ENCODE measurements at places on chromosomes 7 and 10.

DNA sequence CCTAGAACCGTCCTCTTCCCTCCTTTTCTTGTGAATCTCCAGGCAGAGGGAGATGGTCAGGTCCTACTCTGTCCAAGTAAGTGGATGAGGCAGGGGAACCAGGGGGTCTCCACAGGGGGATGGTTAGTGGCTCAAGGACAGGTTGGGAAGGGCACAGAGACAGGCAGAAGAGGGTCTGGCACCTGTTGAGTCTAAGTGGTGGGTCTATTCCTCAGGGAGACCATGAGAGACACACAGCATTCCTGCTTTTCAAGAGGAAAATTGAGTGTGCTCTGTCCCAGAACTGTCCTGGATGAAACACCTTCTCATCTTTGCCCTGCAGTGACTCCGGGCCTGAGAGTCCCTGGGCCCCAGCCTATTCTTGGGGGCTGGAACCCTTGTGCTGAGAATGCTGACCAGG lies 184.8 kb upstream of the GALNT17 start:
- DNase-seq: no peak

DNA sequence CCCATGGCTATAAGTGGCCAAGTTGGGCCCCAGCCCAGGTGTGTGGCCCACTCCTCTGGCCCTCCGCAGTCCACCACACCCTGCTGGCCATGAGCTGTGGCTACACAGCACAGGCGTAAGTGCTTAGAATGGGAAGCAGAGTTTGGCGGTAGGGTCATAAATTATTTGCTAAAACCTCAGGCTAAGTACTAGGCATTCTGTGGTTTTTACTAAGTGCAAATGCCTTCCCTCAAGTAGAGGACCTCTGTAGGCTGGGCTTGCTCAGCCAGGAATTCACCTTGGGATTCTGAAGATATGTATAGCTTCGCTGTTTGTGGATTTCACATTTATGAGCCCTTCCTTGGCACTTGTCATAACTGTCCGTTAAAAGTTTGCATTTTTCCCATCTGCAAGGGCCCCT lies 44.8 kb upstream of the LOXL4 start:
- no peak for DNase-seq

DNA sequence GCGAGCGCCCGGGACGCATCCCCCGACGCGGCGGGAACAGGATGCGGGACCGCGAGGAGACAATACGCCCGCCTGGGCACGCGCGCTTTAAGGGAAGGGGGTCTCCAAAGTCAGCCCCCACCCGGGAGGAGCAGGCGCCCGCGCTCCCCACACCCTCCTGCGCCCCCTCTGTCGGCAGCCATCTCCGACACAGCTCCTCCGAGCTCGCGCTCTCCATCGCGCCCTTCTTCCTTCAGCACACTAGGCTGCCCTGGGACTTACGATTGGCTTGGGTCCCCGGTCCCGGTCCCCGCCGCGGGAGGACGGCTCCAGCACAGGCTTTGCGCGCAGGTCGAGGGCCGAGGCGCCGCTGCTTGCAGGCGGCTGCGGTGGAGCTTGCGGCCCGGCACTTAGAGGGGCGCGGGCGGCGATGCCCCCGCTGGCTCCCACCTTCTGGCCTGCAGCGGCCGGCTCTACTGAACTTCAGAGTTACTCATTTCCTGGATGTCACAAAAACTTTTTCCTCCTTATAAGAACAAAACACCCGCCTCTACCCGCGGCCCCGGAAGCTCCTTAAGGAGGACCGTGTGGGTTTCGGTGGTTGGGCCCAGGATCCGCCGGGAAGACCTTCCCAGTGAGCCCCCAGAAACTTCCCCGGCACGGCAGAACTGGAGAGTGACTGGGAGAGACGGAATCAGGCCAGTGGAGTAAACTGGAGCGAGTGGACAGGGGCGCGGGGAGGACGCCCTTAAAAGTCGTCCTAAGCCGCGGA lies at the start of gene ITPRIP:
Gene ITPRIP, minus strand, starts transcription at position 481 of the 751 bp plus-strand sequence. CDS start 22,414 bp downstream, outside the sequence.
- no peak for DNase-seq

DNA sequence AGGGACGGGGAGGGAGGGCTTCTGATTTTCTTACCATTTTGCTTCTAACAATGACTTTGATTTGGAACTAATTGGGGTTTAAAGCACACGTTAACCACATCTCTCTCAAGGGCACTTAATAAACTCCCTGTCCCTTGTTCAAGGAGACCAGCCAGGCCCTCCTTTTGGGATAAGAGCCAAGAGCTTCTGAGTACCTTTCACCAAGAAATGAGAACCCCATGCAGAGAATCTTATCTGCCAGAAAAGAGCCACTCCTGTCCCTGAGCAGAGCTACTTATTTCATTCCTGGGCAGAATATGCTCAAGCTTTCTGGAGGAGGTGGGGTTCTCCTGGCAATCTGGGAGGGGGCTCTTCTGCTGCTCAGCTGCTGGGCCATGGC lies 574.6 kb downstream of the GALNT17 start:
- no peak for DNase-seq

GRCh38 chr10:119542988-119543813 lies 682 bp upstream of the RGS10 start:
- no peak for DNase-seq
